ENCODE measurements at places on chromosomes 6 and 20.

GRCh38 chr20:8265588-8265987, 133.5 kb downstream of the PLCB1 start:
- DNase-seq: no peak

- no peak for DNase-seq
Measured at GRCh38 chr6:169884158-169884557, 132.7 kb downstream of the ERMARD start.

GRCh38 chr6:91328241-91328640, 741.4 kb upstream of the MAP3K7 start:
- no peak for DNase-seq

- no peak for DNase-seq
Measured at GRCh38 chr6:142856624-142857232, 88.2 kb downstream of the HIVEP2 start.

GRCh38 chr6:90044182-90044832, 150.0 kb downstream of the GJA10 start:
- DNase-seq: no peak

GRCh38 chr6:79028641-79029314, 49.3 kb downstream of the PHIP start:
- DNase-seq: no peak

DNA sequence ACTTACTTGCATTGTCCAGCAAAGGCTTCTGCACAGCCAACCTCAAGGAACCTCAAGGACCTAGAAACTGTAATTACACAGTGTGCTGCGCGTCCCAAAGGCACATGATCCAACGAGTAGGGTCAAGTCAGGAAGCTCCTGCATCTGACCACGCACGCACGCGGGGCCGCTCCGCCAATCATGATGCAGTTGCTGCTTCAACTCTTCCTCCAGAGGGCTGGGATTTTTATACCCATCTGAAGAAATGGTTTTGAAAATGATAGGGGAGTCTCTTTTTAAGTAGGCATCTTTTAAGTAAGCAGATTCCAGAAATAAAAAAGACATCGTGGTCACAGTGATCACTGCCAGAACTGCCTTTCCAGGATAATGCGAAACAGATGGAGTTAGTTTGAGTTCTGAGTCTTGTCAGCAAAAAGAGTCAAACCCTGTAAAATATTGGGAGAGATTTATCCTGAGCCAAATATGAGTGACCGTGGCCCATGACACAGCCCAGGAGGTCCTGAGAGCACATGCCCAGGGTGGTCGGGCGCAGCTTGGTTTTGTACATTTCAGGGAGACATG, 34.0 kb downstream of the KIF25 start:
- DNase-seq: no peak

- DNase-seq: no peak
Measured at GRCh38 chr20:19725814-19726525, 32.1 kb upstream of the RIN2 start.

- DNase-seq: no peak
Measured at GRCh38 chr6:6588064-6588923, at the start of gene LY86. LY86 (plus strand) TSS chr6:6588720; CDS start chr6:6588735, 15 bp downstream.

DNA sequence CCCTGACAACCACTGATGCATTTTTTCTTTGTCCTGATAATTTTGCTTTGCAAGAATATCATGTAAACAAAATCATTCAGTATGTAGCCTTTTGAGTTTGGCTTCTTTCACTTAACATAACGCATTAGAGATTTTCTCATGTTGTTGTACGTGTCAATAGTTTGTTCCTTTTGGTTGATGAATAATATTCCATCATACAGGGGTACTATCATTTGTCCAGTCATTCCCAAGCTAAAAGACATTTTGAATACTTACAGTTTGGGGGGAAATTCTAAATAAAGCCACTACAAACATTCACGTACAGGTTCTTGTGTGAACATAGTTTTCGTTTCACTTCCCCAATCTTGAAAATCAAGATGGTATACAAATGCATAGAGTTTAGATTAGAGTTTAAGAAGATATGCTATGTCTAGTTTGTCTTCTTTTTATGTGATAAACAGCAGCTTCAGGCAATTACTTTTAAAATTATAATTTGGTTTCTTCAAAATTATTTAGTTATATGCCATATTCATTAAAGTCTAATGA, 5.2 kb downstream of the HAO1 start:
- DNase-seq: no peak

- no peak for DNase-seq
Measured at GRCh38 chr6:112909781-112910180, 562.7 kb downstream of the RFPL4B start.

GRCh38 chr6:43478008-43478372, 620 bp downstream of the TJAP1 start:
- no peak for DNase-seq

- no peak for DNase-seq
Measured at GRCh38 chr20:8234580-8234979, 102.5 kb downstream of the PLCB1 start.

GRCh38 chr20:45788351-45788750, 3.3 kb downstream of the WFDC3 start:
- DNase-seq: no peak

- DNase-seq: no peak
Measured at GRCh38 chr6:34947561-34947960, 58.5 kb downstream of the ANKS1A start.

- no peak for DNase-seq
Measured at GRCh38 chr6:16751251-16751946, 9.9 kb downstream of the ATXN1 start.

DNA sequence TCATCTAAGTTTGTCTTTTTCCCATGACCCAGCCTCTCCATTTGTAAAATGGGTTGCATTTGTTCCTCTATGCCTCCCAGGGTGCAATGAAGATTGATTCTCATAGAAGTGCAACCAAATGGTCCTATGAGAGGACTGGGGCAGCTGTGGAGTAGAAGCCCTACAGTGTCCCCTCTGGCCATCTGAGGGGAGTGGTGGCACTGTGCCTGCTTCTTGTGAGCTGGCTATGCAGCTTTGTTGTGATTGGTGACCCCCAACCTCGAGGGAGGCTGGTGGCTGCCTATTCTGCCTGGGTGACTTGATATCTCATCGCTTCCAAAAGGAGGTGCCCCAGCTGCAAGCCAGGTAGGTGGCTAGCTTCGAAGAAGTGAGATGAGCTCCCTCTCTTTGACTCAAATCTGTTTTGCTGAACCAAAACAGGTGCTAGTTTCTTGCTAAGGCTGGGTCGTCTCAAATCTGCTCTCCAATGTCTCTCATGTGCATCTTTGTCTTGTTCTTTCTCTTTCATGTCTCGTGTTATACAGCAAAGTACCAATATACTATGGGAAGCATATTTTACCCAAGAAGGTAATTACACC, 33.9 kb downstream of the TXLNB start:
- DNase-seq: no peak

DNA sequence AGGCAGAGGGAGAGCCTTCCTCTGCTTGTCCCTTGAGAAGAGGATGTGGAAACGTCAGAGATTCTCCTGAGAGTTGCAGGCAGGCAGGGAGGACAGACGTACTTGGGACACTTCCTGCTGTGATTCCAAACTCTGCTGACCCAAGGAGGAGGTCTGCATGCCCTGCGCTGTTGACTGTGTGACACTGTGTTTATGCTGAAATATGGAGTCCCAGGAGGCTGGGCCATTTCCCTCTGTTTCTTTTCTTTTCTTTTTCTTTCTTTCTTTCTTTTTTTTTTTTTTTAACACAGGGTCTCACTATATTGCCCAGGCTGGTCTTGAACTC, 63.5 kb upstream of the BHLHE23 start:
- DNase-seq: no peak

DNA sequence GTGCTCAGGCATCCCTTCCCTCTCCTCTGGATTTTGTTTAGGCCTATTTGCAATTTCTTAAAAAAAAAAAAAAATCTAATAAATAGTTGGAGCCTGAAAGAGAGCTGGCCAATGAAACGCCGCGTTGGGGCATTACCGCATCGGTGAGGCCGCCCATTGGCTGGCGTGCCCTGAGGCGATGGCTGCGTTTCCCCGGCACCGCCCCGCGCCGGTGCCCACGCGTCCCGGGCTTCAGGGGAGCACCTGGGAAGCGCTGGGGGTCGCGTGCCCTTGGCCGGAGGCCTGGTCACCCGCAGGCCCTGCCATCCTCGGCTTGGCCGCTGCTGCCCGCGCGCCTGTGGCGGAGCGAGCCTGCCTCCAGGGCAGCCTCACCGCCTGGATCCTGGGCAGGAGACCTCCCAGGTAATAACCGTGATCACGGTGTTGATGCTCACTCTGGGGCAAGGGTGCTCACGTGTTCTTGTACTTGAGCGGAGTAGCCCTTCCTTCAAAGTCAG, 155.4 kb downstream of the NRN1 start:
- DNase-seq: peak; percentile 22

GRCh38 chr6:149013586-149014344, 266.9 kb downstream of the UST start:
- DNase-seq: no peak

- no peak for DNase-seq
Measured at GRCh38 chr6:14375930-14376329, 258.4 kb downstream of the CD83 start.

DNA sequence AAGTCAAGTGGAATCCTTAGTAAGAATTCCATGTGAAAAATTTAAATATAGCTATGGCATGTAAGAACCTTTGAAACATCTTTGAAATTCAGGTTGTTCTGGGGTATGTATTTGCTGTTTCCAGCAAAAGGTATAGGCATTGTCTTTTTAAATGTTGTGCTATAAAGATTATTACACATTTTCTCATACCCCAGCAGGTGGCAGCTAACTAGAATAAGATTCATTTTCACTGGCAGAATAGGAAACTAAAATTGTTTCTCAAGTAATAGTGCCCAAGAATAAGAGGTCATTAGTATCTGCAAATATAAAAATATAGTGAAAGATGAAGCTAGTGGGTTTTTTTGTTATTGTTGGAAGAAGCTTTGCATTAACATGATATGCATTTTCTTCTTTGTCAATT, 1.8 kb downstream of the GRIK2 start:
- DNase-seq: no peak

DNA sequence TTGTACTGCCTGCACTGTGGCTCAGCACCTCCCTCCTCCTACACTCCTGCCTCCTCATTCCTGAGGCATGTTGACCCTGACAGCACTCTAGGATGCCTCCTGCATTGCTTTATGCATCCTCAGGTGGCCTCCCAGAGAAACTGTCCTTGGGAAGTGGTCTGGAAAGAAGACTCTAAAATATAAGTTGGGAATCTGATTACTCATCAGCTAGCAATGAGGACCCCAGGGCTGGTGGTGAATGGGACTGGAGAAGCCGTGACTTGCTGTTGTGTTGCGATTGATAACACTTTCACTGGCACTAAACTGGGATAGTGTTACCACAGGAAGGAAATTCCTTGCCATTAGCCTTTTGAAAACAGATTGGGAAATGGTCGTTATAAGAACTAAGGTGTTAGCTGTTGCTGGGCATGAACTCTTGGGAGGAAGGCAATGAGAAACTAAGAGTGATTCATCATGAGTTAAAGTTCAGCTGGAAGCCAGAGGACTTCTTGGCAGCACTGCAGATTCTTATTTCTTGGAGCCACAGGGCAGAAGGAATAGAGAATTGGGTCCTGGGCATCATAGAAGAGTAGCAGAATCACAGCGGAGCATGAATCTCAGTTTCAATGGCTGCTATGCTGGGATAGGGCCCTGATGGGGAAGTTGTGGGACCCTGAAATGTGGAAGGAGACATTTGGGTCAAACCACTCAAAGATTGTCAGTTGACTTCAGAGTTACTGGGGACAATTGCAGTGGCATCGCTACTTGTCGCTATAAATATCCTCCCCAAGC, 10.1 kb upstream of the SIRPD start:
- no peak for DNase-seq

DNA sequence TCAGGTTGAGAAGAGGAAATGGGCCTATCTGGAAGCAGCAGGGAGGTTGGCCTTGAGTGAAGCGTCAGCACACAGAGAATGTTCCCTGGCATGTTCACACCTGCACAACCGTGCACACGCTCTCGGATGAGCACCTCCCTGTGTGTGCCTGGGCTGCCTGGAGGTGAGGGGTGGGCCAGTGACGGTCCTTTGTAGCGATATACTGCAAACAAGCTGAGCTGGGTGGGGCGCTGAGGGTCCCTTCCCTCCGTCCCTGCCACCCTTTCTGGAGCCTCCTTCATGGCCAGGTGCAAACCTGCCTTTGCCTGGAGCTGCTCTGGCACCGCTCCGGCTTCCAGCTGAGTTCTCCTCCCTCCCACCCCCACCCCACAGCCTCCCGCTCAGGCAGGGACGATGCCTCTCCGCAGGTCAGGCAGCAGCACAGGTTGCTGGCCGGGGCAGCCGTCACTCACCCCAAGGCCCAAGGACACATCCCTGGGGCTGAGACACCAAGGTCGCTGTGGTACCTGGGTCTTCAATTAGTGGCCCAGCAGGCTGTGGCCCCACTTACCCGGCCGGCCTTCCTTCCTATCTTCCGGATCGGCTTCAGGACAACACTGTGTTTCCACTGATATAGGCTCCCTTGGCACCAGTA, 111.6 kb downstream of the ERMARD start:
- no peak for DNase-seq

GRCh38 chr6:156794546-156795354, 17.6 kb downstream of the ARID1B start:
- DNase-seq: no peak

DNA sequence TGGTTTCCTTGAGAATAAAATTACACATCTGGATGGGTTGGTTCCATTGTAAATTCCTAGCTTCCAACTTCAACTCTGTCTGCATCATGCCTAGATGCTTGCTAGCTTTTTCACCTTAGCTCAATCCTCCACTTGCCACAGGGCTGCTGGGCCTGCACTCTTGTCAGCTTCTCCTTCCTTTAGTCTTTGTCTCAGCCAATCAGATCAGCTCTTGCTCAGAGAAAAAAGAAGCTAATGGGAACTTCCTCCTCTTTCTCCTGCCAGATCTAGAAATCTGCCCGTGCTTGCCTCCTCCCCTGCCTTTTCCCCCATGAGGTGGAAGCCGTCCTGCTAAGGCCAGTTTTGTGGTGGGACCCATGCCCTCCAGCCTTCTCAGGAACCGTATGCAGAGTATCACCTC, 18.5 kb downstream of the RAE1 start:
- DNase-seq: no peak

DNA sequence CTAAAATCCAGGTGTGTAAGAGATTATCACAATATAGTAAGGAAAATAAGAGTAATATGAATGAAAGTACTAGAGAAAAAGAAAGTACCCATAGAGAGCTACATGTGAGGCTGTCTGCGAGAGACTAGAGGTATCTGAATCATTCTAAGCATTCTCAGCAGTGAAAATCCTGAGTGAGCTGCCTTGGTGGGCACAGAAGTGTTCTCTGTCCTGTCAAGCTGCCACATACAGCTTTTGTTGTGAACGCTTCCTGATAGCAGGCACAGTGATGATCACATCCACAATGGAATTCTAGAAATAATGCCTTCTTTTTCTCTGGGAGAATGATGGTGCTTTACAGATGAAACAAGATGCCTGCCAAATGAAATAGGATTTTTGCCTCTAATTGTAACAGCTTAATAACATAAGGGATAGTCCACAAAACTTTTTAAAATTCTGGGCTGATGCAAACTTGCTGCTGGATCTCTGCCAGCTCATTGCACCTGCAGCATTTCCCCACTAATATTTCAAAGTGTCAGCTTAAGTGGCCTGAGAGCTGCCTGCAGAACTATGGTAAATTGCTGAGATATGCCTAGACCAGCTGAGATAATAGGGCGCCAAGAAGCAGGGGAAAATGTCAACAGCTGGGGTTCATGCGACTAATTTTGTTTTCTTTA, 620.5 kb downstream of the DOK5 start:
- DNase-seq: no peak

GRCh38 chr6:53058388-53059195, 6.6 kb upstream of the FBXO9 start:
- no peak for DNase-seq

GRCh38 chr6:9025796-9026394, 590.5 kb upstream of the SLC35B3 start:
- DNase-seq: no peak
